AG09309 (cell line): ENCODE measurements at places on chromosomes 1 and 21.

DNA sequence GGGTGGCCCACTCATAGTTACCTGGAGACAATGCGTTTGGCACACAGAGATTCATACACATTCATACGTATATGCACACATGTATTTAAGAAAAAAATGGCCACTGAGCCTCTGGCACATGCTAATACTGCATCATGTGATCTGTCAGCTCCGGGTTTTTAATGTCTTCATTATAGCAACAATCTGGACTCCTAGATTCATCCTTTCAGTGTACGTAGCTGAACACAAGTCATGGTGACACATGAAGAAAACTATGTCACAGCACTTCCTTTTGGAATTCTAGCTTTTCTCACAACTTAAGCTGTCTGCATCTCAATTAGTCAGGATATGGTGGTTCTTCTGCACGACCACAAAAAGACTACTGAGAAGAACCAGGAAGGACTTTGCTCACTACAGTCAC lies 24.7 kb downstream of the HSF2BP start:
- DNase-seq: no peak

DNA sequence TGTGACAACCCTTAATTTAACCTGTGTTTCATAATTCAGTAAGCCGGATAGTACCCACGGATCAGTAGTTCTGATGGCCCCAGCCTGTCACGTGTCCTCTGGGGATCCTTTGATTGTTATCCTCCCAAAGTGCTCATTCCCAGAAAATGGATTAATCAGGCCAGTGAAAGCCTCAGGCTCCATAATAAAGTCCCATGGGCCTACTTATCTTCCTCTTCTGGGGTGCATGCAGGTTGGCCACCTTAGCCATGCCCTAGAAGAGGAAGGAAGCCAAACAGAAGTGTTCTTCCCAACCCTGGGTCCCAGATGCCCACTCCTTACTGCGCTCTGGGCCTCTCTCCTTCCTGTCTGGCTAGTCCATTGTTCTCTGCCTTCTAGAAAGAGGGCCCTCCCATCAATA lies 146.1 kb downstream of the EDEM3 start:
- DNase-seq: no peak

DNA sequence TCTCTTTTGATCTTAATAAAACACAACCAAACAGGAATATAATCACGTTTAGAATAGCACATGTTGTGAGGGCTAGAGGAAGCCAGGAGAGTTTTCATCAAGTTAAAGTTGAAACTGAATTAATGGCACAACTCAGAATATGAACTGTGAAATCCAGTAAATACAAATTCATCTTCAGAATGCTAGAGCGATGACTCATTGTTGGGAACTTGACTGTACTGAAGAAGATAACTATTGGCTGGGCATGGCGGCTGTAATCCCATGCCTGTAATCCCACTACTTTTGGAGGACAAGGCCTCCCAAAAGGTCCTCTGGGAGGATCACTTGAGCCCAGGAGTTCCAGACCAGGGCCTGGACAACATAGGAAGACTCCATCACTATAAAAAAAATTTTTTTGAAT lies 8.8 kb downstream of the SYF2 start:
- no peak for DNase-seq

GRCh38 chr1:230032516-230033281 lies 34.3 kb upstream of the GALNT2 start:
- no peak for DNase-seq

DNA sequence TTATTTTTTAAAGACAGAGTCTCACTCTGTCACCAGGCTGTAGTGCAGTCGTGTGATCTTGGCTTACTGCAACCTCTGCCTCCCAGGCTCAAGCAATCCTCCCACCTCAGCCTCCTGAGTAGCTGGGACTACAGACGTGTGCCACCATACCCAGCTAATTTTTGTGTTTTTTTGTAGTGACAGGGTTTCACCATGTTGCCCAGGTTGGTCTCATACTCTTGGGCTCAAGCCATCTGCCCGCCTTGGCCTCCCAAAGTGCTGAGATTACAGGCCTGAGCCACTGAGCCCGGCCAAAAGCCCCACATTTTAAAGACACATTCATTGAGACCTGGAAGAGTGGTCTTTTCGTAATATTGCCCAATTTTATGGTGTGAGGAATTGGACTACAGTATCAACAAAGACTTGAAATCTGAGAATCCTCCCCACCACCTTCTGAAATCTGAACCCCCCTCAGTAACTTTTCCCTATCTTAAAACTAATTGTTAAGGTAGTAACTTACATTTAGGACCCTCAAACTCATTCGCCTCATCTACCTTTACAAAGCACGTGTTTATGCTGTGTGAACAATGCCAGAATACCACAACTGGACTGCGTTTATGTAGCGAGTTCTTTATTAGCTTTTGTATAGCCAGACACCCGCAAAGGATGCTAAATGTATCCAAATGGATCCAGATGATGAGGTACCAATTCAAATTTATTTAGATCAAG lies 2.7 kb downstream of the ERRFI1 start:
- DNase-seq: no peak

GRCh38 chr1:180778782-180779398 lies 133.8 kb upstream of the KIAA1614 start:
- DNase-seq: no peak

GRCh38 chr1:1189111-1189510 lies 15.4 kb downstream of the TTLL10 start:
- DNase-seq: no peak

GRCh38 chr1:41741244-41741643 lies 177.5 kb downstream of the HIVEP3 start:
- DNase-seq: no peak

DNA sequence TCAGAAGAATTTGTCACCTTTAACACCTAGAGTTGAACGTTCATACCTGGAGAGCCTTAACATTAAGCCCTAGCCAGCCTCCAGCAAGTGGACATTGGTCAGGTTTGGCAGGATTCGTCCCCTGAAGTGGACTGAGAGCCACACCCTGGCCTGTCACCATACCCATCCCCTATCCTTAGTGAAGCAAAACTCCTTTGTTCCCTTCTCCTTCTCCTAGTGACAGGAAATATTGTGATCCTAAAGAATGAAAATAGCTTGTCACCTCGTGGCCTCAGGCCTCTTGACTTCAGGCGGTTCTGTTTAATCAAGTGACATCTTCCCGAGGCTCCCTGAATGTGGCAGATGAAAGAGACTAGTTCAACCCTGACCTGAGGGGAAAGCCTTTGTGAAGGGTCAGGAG lies 52.3 kb downstream of the UBE4B start:
- no peak for DNase-seq

GRCh38 chr1:111227851-111228747 lies 586 bp downstream of the CHI3L2 start:
- peak; percentile 64 for DNase-seq

DNA sequence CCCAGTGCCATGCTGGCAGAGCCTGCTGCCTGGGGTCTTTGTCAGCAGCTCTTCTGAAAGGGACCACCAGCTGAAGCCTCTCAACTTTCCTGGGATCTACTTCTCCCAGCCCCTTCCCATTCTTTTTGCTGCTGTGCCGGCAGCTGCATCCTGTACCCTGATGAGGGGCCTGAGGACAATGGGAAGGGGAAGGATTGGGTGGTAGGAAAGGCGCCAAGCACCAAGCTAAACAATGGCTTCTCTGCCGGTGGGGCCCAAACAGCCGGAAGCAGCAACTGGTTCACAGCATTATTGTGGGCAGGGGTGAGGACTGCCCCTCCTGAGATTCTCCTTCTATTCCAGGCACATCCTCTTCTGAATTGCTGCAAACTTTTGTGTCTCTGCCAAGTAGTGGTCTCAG lies 5.0 kb upstream of the EFCAB14 start:
- DNase-seq: no peak

DNA sequence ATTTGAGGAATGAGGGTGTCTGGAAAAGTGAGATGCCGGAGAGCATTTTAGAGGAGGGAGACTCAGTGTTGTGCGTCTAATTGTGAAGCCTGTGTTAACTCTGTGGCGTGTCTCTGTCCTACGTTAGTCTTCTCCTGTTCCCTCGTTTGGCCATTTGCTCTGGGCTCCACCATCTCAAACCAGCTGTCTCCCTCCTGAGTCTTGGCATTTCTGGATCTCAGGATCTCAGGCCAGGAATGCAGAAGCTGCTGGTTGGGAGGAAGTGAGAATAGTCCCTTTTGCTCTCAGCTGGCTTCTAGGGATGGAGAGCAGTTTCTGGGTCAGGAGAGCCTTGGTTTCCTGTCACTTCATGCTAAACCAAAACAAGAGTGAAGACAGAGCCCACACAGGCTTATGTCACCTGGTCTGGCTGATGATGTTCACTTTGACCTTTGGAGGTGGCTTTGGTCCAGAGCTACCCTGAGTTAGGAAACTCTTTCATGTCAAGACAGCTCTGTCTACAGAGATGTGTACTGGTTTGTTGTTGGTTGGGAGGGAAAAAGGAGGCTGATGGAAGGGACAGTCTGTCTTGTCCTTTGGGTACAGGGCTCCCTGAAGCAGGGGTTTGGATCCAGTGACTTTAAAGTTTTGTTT lies 859 bp downstream of the NFASC start:
- DNase-seq: no peak

DNA sequence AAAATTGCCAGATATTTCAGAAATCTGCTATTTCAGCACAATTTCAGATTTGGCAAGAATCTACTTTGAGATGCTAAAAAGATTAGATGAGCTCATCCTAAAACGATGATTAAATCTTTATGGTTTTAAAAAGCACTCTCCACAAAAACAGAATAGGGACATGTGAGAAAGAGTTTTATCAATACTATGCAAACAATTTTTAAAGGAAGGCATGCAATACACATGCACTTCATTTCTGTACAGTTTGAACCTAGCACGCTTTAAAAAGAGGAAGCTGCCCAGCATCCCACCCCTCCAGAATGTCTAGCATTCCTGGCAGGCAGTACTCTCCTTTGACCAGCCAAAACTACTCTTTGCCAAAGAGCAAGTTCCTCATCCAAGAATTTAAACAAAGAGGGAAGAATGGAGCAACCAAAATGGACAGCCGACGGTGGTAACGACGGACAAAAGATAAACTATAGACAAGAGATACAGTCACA lies 1.3 kb downstream of the ARHGAP29 start:
- DNase-seq: no peak
